ENCODE measurements at places on chromosomes 11 and 22.
A peak's percentile ranks its signal among the peaks of the same experiment; 100 is the strongest.

DNA sequence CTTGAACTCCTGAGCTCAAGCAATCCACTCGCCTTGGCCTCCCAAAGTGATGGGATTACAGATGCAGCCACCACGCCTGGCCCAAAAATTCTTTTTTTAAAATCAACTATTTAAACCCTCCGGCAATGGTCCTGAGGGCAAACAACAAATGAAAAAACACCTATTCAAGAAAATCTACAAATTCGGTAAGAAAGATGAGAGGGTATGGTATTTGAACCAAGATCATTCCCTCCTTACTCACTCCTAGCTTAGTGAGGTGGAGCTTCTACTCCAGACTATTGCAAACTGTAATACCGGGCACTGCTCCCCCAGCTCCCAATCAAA lies 2.1 kb downstream of the NF2 start:
- DNase-seq, result no peak

DNA sequence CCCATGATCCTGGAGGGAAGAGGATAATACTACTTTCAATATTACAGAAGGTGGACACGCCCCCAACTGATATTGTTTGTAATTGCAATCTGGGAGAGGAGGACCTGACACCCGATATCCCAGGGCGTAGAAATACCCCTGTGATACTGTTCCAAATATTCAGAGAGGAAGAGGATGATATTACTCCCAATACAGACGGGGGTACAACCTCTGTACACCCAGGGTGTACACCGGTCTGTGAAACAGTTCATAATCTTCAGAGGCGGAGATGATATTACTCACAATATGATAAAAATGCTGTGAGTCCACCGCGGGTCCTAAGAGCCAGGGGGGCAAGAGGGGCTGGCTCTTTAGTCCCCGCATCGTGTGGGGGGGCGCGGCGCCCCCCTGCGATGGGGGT lies 57.2 kb upstream of the ALDH3B2 start:
- no peak for DNase-seq

DNA sequence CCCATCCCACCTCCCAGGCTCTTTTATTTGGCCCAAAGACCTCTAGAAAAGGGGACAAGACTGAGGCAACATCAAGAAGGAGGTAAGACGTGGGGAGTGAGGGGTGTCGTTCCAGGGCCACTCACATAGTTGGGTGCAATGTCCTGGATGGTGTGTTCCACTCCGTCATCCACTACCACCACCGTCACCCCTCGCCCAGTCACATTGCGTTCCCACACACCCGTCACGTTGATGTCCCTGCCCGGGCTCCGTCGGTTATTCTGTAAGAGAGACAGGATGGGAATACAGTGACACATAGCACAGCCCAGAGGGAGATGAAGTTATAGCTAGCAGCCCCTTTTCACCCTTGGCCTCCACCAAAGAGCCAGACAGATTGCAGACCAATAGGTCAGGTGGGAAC lies 3.8 kb downstream of the PCSK7 start:
- no peak for DNase-seq

DNA sequence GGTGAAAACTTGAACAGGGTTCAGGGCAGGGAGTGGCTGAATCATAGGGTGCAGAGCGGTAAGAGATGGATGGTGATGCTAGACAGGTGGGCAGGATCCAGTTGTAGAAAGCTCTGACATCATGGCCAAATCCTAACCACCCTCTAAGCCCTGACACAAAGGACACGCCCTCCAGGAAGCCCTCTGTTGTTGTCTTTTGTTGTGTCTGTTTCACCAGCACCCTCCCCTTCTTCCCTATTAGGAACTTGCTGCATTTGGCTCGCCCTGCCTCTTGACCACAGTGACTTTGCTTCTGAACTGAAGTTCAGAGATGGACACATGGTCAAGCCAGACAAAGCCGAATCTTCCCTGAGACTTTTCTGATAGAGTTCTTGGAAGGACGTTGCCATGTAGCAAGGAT lies 14.2 kb upstream of the APOL6 start:
- DNase-seq, result no peak

GRCh38 chr22:30655532-30655931 lies 12.1 kb downstream of the DUSP18 start:
- no peak for DNase-seq

DNA sequence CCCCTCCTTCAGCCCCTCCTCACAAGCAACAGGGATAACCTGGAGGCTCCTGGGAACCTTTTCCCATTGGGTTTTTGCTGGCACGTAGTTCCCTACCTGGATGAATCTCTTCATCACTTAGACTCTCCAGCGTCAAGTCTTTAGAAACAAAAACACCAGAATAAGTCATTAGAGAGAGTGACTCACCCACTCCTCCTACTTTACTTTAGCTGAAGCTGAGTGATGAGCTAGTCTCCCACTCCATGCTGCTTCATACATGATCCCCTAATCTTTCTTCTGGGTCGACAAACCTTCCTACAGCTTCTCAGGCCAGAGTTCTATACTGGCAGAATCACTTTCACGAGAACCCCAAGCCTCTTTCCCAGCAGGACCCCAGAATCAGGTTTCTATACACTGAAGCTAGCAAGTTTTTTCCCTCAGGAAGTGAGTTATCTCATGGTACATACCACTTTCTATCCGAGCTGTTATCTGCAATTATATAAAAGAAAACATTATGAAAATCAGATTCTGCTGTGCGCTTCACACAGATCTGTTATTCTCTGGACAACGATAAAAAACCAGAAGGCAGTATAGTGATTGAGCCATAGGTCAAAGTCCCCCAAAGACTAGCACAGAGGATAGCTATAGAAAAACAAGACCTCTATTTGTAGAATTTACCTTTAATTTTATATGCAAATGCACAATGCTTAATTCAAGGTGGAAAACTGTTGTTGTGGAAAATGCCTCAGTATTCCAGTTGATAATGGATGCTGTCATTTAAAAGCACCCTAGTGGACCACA lies 18.7 kb downstream of the DRICH1 start:
- DNase-seq, result no peak

GRCh38 chr11:72643547-72643946 lies 30.7 kb downstream of the PDE2A start:
- no peak for DNase-seq

DNA sequence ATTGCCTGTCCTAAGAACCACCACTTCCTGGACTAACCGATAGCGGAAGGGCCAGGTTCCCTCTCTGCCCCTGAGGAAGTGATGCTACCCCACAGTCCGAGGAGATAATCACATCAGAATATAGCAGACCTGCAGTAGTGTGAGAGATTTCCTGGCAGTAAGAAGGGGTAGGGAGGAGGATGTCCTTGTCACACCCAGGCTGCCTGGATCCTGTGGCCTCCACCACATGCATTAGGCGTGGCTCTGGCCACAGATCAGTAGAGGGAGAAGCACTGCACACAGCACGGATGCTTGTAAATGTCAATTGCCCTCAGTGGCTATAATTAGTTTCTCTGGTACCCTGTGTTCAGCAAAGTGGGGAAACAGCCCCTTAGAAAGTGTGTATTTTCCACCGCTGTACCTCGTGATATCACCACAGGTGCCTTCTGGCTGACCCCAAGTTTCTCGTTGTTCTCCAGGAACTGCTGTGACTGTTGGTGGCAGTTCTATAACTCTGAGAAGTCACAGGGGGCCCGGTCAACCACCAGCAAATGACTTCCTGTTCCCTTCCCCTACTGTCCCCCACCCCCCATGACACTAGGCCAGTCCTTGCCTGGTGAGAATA lies 61.8 kb downstream of the UBASH3B start:
- no peak for DNase-seq

GRCh38 chr11:108663154-108663877 lies 1.6 kb upstream of the DDX10 start:
- no peak for DNase-seq

DNA sequence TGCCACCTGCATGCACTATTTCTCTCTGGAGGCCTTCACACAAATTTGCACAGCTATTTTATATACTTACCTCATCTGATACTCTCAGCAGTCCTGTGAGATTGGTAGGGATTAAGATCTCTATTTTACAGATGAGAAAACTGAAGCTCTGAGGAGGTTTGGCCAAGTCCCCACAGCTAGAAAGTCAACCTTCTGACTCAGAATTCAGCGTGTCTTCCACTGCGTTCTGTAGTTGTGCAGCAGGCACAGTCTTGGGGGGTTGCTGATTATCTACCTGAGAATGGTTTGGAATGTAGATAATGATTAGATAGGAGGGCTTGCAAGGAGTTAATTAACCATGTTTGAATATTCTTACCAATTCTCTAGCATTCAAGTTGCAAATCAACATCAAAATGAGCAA lies 2.5 kb upstream of the SORL1 start:
- no peak for DNase-seq

DNA sequence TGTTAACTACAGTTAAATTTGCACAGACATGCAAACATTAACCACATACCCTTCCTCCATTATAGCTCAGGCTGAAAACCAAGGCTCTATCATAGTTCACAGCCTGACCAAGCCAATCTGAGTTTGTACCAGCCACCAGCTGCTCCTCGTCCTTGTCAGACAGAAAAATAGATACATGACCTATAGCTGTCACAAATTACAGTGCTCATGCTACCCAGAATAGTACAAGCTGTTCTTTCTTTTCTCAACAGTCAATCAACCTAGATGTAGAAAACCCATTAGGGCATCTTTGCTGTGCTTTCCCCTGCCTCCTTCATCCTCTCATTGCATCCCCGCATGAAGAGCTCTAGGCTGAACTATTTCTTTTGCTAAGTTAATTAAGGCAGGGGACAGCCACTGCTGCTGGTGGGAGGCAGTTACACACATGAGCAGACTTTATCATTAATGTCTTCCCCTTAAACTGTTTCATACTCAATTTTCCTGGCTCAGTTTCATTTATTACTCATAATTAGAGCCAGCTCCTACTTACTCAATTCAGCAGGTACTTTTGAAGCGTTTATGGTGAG lies 148.3 kb downstream of the TRPC6 start:
- DNase-seq, result no peak

DNA sequence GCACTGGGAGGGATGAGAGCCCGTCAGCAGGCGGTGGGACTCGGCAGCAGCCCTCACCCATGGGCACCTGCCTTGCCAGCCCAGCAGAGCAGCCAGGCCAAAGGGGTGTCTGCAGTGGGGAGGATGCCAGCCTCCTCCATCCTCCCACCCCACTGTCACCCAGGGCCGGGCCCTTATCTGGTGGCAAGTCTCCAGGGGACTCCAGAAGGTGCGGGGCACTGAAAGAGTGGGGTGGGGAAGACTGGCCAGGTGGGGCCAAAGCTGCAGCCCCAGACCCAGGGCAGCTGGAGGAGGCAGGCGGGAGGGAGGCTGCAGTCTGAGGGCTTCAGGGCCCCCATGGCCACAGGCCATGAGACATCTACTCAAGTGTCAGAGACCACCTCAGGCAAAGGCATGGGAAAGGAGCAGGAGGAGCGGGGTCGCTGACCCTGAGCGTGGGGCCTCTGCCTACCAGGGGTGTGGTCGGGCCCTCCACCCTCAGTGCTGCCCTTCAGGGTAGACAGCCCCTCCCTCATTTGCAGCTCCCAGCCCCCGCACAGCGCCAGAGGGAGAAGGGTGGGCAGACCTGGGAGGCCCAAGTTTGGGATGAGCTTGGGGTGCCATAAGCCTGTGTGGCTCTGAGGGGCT lies 3.5 kb downstream of the DGCR6L start:
- no peak for DNase-seq

- DNase-seq, result no peak
Observed at GRCh38 chr22:24937114-24937513, 9.4 kb downstream of the LHFPL7 start.

GRCh38 chr11:59053387-59053786 lies 32.7 kb upstream of the GLYATL1B start:
- DNase-seq, result peak; percentile 51

DNA sequence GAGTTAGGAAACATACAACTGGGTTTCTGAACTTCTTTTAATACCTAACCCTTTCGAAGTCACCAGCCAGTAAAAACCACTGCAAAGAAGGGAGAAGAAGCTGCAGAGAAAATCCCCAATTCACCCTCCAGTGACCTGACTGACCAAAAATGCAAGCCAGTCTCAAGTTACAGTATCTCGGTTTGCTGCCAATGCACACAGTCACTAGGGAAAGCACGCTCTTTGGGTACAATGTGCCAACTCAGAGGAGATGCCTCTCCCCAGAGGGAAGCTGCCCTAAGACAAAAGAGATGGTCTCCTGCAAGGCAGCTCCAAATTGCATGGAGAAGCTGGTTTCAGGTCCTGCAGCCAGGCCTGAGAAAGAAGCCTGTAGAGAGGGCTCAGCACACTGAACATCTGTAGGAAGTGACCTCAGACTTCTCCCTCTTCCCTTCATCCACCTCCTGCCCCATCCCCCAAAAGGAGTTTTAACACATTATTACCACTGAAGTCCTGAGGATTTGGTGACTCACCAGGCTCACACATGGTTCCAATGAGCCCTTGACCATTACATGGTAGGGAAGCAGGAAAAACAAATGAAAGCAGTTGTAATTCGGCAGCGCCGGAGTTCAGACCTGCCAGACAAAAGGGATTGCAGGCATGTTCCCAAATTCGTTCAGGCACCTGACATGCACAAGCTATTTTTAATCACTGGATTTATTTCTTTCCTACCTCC lies 90.1 kb downstream of the ETS1 start:
- no peak for DNase-seq

DNA sequence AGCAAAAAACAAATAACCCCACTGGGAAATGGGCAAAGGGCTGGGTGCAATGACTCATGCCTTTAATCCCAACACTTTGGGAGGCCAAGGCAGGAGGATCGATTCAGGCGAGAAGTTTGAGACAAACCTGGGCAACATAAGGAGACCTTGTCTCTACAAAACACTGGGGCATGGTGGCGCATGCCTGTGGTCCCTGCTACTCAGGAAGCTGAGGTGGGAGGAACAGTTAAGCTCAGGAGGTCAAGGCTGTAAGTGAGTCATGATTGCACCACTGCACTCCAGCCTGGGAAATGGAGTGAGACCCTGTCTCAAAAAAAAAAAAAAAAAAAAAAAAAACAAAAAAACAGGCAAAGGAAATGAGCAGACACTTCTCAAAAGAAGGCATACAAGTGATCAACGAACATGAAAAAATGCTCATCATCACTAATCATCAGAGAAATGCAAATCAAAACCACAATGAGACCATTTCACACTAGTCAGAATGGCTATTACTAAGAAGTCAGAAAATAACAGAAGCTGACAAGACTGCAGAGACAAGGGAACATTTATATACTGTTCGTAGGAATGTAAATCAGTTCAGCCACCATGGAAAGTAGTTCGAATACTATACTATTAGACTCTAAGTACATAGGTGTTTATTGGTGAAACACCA lies 48.2 kb upstream of the SMCO4 start:
- no peak for DNase-seq

Data from left ventricle myocardium inferior (tissue), 1 donor.